ENCODE measurements at places on chromosomes 11 and 22. TPM values are rescaled to one million over a fixed set of nuclear protein-coding genes. Genes with fewer than 3 reads are reported as not detected.

DNA sequence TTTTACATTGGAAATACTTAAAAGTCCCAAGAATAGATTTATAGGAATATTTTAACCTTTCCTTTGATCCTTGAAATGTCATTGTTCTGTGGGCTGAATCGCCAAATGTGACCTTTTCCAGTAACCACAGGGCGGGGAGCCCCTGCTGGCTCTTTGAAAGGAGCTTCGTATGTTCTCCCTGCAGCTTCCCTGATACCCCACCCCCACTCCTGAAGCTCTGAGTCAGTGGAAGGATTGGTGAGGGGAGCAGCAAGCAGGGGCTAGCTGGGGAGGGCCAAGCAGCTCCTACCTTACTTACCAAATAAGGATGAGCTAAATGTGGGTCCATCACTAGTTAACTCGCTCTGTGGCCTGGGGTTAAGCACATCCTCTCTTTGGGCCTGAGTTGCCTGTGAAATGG, 87.7 kb downstream of the CHST1 start:
- peak; percentile 13 for DNase-seq

- DNase-seq: no peak
Measured at GRCh38 chr11:33160587-33160986, 693 bp downstream of the CSTF3 start.

GRCh38 chr22:23089633-23090456, 19.5 kb downstream of the GNAZ start:
- no peak for DNase-seq

DNA sequence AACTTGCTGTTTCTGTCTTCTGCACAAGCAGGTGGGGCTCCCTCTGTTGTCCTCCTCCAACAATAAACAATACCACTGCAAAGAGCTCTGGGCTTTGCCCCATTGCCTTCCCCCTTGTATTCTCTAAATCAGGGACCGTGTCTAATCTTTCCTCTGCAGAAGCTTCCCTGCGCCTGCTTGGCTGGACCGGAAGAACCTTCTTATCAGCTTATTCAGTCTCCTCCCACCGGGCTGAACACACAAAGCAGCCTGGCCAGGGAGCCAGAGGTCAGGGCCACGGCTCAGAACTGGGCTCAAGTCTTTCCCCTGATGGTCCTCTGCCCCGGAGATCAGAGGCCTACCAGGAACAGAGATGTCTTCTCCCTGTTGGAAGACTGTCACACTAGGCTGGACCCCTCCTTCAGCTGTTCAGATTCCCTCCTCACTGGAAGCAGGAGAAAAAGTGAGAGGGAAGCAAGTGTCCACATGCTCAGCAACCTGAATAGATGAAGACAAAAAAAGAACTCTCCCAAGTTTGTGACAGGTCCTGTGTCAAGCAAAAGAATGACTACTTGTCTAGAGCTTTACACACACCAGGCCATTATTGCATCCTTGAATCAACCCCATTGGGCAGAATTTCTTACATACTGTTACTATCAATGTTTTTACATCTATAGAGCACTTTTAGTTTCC, 63.7 kb downstream of the RAB30 start:
- no peak for DNase-seq

DNA sequence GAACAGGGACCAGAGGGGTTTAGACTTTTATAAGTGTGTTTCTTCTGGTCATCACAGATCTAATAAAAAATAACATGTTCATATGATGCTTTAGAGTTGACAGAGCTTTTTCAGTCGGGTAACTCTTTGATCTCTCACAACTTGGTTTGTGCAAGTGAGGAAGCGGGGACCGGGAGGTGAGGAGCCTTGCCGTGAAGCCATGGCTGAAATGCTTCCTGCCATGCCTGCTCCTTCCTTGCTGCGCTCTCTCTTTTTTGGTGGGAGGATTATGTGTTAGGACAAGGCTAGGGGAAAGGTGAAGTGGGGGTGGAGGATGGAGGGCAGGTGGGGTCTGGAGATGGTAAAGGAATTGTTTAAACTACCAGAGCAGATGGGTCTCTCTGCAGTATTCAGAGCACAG, 23.8 kb downstream of the TEAD1 start:
- DNase-seq: no peak

GRCh38 chr22:42022162-42022847, 23.7 kb downstream of the WBP2NL start:
- no peak for DNase-seq

The FAM227A gene
- 0.78 TPM for total RNA-seq

The CATSPER1 gene
- total RNA-seq: 1.0 TPM

The CAT gene
- 51.5 TPM for total RNA-seq

The STK33 gene
- total RNA-seq: 3.8 TPM

The FAM111B gene
- total RNA-seq: 0.87 TPM
